Tibial artery (tissue), 4 donors: ENCODE measurements at places on chromosomes 11 and 22.

DNA sequence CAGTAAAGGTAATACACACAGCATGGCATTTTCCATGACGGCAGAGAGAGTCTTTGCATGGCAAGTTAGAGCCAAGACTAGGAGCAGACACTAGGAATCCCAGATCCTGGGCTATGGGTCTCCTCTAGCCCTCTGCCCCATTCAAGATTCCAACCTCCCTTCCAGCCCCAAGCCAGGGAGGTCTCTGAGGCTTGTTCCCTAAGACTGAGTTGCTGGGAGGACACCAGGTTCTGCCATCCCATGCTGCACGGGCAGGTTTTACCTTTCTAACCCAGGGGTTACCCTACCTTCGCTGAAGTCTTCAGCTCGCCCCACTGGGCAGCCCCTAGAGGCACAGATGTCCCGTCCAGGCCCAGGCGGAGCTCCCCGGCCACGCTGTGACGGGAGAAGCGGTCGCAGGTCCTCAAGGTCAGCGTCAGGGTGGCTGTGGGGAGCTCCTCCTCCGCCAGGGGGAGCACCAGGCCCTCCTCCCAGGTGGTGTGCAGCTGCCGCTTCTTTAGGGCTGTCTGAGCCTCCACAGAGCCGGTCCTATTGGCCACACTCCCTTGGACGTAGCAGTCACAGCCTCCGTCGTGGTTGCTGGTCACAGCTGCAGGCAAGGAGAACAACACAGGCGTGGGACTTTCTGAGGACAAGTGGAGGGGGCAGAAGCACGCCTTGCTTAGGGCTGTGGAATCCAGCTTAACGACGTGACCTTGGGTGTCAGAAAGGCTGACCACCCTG, 33.8 kb downstream of the SYT13 start:
- no peak for DNase-seq

DNA sequence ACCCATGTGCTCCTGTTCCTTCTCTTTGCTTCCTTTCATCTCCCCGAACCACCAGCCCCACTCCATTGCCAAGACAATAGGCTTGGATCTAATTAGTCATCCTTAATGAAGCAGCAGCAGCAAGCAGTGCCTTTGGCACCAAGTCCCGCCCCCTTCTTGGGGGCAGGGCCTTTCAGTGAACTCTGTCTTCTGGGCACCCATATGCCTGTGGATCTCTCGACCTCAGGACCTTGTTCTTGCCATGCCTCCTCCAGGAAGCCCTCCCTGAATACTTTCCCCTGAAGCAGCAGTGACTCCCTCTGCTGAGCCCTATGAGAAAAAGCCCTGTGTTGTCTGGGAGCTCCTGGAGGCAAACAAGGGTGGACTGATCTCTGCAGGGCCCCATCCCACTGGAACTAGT, 32.1 kb downstream of the ARHGEF17 start:
- no peak for DNase-seq

GRCh38 chr22:30569674-30570202, 4.7 kb downstream of the GAL3ST1 start:
- no peak for DNase-seq

DNA sequence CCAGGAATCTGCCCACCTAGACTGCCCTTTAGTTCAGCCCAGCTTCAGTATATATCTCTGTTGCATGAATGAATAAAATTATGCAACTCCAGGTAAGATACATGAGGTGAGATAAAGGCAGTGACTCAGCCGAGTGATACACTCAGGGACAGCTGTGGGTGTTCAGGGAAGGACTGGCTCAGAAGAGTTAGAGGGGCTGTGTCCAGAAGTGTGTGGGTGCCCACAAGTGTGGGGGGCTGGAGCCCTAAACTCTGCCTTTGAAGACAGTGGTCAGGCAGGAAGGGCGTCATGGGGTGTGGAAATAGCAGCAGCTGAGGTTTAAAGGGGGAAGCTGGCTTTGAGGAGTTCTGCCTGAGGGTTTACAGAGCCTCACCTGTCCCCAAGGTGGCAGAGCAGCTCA, 8.3 kb downstream of the FTH1 start:
- peak; percentile 41 for DNase-seq

GRCh38 chr11:11976481-11977127, 31.8 kb downstream of the DKK3 start:
- peak; percentile 81 for DNase-seq

GRCh38 chr11:64098318-64098831, 62.6 kb downstream of the FLRT1 start:
- no peak for DNase-seq

DNA sequence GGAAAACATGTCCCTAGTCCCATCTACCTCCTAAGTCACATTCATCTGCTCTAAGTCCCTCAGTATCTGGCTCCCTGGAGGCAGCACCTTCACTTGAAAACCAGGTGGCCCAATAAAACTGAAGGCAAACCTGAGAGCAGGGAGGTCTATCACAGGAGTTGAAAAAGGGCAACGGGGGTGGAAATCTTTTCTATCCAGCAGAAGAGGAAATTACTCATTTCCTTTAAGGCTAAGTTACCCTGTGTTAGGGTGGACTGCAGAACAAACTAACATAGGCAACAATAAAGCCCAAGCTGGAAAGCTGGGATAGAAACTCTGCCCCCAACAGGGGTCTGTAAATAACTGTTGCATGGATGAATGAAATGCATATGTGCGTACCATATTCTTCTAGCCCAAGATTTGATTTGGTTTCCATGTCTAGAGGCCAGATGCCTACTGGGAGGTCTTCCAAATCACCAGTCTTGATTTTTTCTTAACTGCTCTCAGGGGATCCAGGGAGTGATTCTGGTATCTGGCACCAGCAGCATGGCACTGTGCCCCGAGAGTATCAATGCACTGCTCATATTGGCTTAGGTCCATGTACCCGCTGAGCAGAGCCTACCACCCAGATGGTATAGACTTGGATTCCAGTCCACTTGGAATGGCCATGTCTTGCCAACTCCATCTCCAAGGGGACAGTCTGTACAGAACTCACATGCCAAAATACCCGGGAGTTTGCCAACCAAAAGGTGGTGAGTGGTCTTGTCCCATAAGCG, 350.0 kb upstream of the NCAM1 start:
- no peak for DNase-seq

- DNase-seq = no peak
Measured at GRCh38 chr11:98455500-98456307, 565.0 kb upstream of the CNTN5 start.

DNA sequence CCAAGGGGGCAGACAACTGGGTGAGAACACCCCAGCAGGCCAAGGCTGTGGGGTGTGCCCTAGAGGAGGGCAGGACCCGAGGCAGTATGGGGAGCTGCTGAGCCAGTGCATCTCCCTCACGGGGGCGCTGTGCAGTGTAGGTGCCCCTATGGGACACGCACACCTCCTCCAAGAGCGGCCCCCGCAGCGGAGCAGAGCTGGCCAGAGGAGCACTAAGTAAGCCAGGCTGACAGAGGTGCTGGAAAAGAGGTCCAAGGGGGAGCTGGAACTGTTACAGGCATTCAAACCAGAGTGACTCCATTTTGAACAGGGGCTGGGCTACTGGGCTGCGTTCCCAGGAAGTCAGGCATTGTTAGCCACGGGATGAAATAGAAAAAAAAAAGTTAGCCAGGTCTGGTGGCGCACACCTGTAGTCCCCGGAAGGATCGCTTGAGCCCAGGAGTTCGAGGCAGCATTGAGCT, 41.8 kb downstream of the TST start:
- DNase-seq = no peak

GRCh38 chr11:90803366-90803765, 580.5 kb upstream of the CHORDC1 start:
- no peak for DNase-seq

DNA sequence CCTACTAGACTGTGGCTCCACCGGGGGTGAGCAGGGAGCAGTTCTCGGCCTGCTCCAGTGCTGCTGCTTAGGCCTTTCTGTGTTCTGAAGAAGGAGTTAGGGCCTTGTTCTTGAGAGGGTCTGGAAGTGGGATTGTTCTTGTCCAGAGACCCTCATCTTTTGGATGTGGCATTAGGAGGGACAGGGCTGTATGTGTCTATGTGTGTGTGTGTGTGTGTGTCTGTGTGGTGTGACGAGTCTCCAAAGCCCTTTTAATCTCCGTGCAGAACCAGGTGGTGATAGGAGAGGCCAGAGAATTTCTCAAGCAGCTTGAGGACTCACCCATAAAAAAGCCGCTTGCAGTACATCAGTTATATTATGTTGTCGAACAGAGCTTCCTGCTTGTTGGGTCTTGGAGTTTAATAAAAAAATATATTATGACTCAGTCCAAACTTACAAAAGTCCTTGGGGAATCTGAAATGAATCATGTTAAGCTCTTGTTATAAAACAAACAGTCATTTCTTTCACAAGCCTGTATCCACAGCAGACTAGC, 196.5 kb downstream of the TENM4 start:
- no peak for DNase-seq

DNA sequence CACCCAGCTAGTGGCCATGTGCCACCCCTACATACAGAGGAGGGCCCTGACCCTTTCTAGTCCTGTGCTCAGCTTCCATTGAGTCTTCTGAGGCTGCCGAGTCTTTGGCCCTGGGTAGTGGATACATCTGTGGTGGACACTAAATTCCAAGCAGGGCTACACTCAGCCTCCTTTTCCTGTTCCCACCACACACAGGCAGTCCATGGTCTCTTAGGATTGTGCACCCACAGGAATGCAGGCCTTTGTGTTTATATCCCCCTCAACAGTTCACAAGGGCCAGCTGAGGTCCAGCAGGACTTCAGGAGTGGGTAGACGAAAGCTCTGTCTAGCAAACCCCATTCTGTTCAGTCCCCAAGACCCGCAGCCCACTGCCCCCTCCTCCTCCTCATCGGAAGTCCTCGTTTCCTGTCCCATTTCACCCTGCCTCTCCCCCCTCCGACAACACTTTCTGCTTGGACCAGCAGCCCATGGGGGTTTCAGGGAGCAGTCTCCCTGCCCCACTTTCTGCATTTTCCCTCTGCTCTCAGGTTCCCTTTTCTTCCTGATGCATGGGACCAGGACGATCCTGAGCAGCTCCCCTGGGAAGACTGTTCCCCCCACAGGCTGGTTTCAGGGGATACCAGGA, 91.8 kb downstream of the SWAP70 start:
- DNase-seq = no peak

DNA sequence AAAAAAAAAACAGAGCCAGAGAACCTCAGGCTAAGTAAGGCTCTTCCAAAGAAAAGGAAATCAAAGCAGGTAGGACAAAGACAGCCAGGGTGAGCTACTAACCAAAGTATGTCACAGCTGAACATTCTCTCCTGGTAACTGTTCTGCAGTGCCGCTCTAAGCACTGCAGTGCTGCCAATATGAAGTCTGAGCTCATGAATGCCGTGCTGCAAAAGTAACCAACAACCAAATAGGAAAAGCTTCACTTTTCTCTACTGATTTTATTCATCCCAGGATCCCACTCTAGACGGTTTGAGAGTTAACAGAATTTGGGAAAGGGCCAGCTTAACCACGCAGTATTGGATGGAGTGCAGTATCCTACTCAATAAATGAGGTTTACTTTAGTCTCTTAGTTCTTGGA, 3.5 kb downstream of the SIK3 start:
- no peak for DNase-seq

GRCh38 chr11:63554877-63555223, 8.3 kb downstream of the PLAAT2 start:
- DNase-seq = no peak

GRCh38 chr22:20148414-20148813, 2.4 kb downstream of the CCDC188 start:
- DNase-seq = no peak

GRCh38 chr11:133207995-133208394, 324.3 kb downstream of the OPCML start:
- no peak for DNase-seq

DNA sequence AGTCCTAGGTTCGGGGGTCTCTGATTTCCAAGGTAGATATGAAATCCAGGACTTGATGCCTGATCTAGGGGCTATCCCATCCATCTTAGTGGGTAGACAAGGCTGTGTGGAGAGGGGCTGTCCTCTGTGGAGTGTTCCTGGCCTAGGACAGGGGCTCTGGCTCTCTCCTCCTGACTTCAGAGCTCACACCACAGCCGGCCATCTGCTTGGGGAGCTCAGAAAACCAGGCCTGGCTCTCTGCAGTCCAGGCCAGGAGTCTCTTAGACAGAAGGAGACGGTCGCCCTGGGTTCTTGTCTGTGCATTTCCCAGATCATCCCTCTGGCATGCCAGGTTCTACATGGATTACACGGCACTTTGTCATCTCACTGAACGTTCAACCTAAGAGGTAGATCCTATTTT, 17.9 kb downstream of the TUB start:
- DNase-seq = no peak

DNA sequence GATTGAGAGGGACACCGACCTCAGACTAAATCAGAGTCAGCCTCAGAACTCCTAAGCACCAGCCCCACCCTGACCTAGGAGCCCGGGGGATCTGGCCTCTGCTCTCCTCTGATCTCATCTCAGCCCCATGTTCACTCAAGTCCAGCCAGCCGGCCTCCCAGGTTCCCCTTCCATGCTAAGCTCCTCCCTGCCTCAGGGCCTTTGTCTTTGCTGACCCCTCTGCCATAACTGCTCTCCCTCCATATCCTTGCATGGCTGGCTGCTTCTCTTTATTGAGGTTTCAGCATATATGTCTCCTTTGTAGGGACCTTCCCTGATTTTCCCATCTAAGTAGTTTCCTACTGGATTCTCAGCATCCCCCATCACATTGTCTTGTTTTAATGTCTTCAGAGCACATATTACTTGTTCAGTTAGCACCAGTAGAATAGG, 780 bp upstream of the SLC15A3 start:
- DNase-seq = no peak

GRCh38 chr11:102234779-102235439, 82.4 kb upstream of the BIRC3 start:
- DNase-seq = no peak

- no peak for DNase-seq
Measured at GRCh38 chr11:82732734-82733443, 775 bp downstream of the FAM181B start.

DNA sequence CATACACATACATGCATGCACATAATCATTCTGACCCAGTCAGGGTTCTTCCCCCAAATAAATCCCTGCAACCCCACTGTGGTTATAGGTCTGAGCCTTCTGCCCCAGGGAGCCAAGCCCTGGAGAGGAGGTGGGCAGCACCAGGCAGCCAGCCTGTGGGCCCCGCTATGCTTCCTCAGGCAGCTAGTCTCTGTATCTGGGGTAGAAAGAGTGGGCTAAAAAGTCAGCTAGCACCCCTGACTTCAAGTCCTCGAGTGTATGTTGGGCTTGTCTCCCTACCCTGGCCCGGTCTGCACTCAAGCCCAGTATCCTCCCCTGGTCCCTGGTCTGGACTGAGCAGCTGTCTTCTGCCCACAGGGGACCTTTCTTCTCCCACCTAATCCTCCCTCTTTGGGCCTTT, 28.0 kb downstream of the KCNQ1OT1 start:
- peak; percentile 53 for DNase-seq
